ENCODE measurements at places on chromosomes 1 and 21.

GRCh38 chr1:97630948-97631347 is 289.9 kb downstream of the DPYD start:
- DNase-seq: no peak

GRCh38 chr1:236155399-236155767 is 13.0 kb downstream of the GPR137B start:
- DNase-seq: no peak

DNA sequence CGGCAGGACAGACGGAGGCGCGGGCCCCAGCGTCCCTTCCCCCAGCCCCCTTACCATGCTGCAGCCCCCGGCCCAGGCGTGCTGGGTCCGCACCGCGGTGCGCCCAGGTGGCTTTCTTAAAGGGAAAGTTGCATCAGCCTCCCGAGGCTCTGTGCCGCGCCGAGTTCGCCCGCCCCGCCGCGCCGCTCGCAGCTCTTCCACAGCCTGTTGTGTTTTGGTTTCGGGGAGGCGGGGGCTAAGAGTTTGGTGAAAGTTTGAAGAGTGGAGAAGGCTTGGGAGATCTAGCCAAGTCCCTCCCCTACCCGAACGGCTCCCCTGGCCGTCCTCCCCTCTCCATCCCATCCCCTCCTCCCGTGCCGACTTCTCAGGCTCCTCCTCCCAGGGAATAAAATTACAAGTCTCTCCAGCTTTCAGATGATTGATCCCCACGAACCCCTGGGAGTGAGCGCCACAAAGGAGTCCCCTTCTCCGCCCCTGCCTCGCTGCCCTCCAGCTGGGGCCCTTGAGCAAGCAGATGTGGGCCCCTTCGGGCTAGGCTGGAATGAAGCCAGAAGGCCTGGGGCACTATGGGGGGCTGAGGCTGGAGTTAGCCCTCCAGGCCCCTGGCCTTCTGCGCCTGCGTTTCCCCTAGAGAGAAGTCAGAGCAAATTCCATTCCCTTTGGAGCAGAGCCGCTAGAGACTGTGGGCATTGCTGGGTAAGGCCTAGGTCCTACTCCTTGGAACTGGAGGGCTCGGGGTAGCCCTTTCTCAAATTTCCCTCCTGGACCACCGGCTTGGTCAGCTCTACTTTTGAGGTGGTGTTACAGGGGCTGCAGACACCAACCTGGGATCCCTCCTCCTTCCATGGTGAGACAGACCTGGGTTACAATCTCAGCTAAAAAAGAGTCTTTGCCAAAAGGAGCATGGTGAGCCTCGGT is at the start of gene SLC6A9:
Gene SLC6A9, minus strand, starts transcription at position 211 of the 918 bp plus-strand sequence. CDS start 7,185 bp downstream, outside the sequence.
- peak; percentile 57 for DNase-seq

- DNase-seq: no peak
Observed at GRCh38 chr1:226778657-226779058, 39.6 kb upstream of the ITPKB start.

DNA sequence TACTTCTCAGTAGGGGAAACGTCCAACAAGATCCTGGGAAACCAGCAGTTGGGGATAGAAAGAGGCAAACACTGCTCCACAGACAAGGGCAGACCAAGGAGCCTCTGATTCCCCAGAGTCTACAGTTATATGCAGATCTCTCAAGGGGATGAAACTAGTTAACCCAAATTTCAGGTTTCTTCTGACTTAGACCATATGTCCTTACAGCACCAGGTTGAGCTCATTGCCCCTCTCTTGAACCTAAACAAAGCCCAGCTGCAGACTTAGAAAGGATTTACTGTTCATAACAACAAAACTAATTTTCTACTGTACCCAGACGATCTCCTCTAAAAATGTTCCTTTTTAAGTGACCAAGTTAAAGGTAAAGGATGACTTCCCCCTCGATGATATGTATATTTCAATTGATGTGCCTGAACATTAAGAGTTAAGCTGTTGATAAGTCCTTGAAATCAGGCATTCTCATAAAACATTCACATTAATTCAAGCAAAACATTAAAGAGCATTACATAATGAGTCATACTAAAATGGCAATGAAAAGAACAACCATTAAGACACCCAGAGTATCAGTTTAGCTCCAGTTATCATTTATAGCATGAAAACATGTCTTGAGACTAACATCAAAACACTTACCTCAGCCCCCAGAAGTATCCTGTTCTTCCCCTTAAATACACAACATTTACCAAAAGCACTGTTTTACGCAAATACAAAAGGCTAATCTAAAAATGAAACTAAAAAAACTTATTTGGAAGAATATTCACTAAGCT is 24.1 kb downstream of the SMYD3 start:
- no peak for DNase-seq

DNA sequence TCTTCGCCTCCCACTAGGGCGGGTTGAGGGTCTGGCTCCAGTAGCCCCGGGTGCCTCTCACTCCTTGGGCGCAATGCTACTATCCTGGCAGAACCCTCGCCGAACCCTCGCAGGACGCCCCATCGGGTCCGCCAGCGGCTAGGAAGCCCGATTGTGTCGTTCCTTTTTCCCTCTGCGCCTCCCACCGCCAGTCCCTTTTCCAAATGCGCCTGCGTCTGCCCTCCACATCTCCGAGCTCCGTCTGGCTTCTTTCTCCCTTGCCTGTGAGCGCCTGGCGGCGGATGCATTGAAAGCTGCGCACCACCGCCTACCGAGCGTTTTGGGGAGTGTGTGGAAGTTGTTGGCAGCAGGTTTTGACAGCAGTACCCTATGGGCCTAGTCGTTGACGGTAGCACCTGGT is 1.0 kb upstream of the DIRAS3 start:
- DNase-seq: no peak

- DNase-seq: no peak
Observed at GRCh38 chr1:68497358-68497698, 446 bp upstream of the DEPDC1 start.

GRCh38 chr1:63454269-63454668 is 68.8 kb downstream of the ITGB3BP start:
- DNase-seq: no peak

- no peak for DNase-seq
Observed at GRCh38 chr1:194024659-194025058, 838.2 kb upstream of the B3GALT2 start.

GRCh38 chr1:41333146-41333784 is 28.0 kb upstream of the FOXO6 start:
- peak; percentile 35 for DNase-seq

- no peak for DNase-seq
Observed at GRCh38 chr1:28374297-28374696, 4.8 kb downstream of the PHACTR4 start.

DNA sequence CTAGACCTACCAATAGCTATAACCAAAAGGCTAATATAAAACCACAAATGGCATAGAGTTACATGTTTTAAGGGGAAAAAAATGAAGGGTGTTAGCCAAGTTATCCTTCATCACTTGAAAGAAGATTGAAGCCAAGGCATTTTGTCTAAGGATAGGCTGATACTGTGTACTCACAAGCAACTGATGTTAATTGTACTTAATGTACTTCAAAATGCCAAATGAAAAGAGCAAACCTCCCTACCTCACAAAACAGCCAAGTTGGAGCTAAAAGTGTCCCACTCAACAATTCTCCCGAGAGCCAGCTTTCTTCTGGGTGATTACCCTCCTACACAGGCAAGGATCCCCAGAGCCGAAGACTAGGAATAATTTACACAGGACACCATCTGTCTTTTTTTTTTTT is 4.4 kb upstream of the IGSF3 start:
- DNase-seq: no peak

DNA sequence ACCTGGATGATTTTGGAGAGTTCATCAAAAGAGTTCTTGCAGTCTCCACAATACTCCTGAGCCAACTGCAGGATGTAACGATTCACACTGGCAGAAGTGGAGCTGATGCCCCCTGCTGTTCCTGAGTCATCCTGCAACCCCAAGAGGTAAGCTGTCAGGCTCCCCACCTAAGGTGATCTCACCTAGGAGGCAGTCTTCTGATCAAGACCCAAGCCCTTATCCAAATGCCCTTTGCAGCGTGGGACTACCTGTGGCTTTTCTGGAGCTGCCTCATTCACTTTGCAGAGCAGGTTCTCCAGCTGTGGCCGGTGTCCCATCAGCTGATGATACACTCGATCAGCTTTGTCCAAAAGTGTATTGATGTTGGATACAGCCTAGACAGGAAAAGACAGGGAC is 96.4 kb downstream of the UBR4 start:
- no peak for DNase-seq

All from stimulated activated naive CD4-positive, alpha-beta T cell treated with Interleukin-2 at 50 U/mL for 16 hours (primary cell).